CD4-positive, alpha-beta memory T cell (primary cell): ENCODE measurements at places on chromosomes 11 and 22. TPM values are rescaled to one million over a fixed set of nuclear protein-coding genes. Genes with fewer than 3 reads are reported as not detected.

GRCh38 chr11:78420796-78421209 is 3.2 kb upstream of the GAB2 start:
- H3K4me3 ChIP-seq = no peak overlapping the region
- H3K4me1 ChIP-seq = peaks cover 23% of the 10 kb centered on the region
- H3K36me3 ChIP-seq = no peaks in the 10 kb centered on the region
- DNase-seq = no peak
- H3K27ac ChIP-seq = no peak overlapping the region

GRCh38 chr11:99327066-99327465 is 306.3 kb downstream of the CNTN5 start:
- H3K27me3 ChIP-seq = no peaks in the 10 kb centered on the region
- no peak overlapping the region for H3K4me3 ChIP-seq
- no peak for DNase-seq
- H3K4me1 ChIP-seq = no peaks in the 10 kb centered on the region
- H3K36me3 ChIP-seq = no peaks in the 10 kb centered on the region

- H3K27ac ChIP-seq = peak overlapping the region; percentile 67
- H3K27me3 ChIP-seq = no peaks in the 10 kb centered on the region
- no peaks in the 10 kb centered on the region for H3K36me3 ChIP-seq
- DNase-seq = no peak
- H3K4me1 ChIP-seq = peaks cover 67% of the 10 kb centered on the region
These were observed 759 bp downstream of the CPT1A start for GRCh38 chr11:68840661-68841653.

- peaks cover 10% of the 10 kb centered on the region for H3K4me1 ChIP-seq
- H3K36me3 ChIP-seq = no peaks in the 10 kb centered on the region
These were observed 21.0 kb downstream of the PARVB start for GRCh38 chr22:44045145-44045544.

DNA sequence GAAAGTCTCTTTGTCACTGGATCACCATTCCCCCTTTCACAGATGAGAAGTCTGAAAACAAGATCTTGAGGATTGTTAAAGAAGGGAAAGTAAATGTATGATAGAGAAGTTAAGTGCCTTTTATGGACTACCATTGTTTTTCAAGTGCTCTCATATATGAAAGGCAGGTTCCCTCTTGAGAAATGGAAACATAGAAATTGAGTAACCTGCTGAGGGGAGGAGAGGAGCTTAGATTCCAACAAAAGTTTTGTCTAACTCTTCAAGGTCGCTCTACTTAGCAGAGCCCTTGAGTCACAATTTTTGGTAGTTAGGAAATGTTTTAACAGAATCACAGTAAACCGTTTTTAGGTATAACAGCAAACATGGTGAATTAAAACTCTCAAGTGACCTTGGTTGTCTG is 80.1 kb downstream of the SVIP start:
- H3K27me3 ChIP-seq = no peaks in the 10 kb centered on the region
- H3K36me3 ChIP-seq = no peaks in the 10 kb centered on the region
- H3K27ac ChIP-seq = no peak overlapping the region
- no peak overlapping the region for H3K4me3 ChIP-seq
- no peaks in the 10 kb centered on the region for H3K4me1 ChIP-seq
- no peak for DNase-seq

GRCh38 chr22:17213976-17214375 is 5.3 kb downstream of the ADA2 start:
- H3K4me3 ChIP-seq = no peak overlapping the region
- peak; percentile 48 for DNase-seq
- no peak overlapping the region for H3K27ac ChIP-seq
- peaks cover 37% of the 10 kb centered on the region for H3K4me1 ChIP-seq

DNA sequence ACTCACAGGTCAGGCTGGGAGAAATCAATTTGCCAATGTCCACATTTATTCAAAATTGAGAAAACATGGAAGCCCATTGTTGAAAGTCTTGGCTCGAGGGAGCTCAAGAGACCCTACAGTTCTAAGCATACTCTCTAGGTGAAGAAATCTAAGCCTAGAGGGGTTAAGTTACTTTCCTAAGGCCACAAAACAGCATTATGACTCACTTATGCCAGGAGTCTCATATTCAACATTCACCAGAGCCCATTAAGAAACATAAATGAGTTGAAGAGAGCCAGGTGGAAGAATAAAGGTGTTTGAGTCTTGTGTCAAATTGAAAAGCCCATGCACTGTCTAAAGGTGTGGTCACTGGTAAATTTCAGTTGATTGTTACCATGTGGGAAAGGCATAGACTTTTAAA is 108.1 kb downstream of the INSC start:
- no peaks in the 10 kb centered on the region for H3K36me3 ChIP-seq
- no peaks in the 10 kb centered on the region for H3K4me1 ChIP-seq
- no peak overlapping the region for H3K4me3 ChIP-seq
- no peaks in the 10 kb centered on the region for H3K27me3 ChIP-seq
- no peak overlapping the region for H3K27ac ChIP-seq

DNA sequence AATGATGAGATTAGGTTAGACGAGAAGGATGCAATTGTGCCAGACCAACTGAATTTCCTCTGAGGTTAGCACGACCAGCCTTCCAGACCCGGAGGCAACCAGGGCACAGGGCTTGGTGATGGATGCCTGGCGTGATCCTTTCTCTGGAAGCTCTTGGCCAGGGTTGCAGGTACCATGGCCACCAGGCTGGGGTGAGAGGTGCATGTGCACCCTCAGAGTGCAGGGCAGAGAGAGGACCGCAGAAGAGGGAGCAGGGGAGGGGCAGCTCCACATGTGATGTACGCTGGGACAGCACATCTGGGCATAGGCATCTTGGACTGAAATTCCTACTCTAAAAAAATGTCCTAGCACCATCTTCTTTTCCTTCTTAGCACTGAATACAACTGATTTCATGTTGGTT is 10.9 kb downstream of the KCNJ1 start:
- no peak overlapping the region for H3K4me3 ChIP-seq
- H3K27me3 ChIP-seq = no peaks in the 10 kb centered on the region
- H3K4me1 ChIP-seq = no peaks in the 10 kb centered on the region
- H3K36me3 ChIP-seq = no peaks in the 10 kb centered on the region
- no peak overlapping the region for H3K27ac ChIP-seq

- H3K4me1 ChIP-seq = no peaks in the 10 kb centered on the region
- no peaks in the 10 kb centered on the region for H3K36me3 ChIP-seq
- no peak for DNase-seq
- H3K27ac ChIP-seq = no peak overlapping the region
These were observed 2.5 kb downstream of the GLYATL1 start for GRCh38 chr11:58941838-58942237.

GRCh38 chr11:77530879-77531278 is 57.0 kb upstream of the PAK1 start:
- H3K27me3 ChIP-seq = no peaks in the 10 kb centered on the region
- no peaks in the 10 kb centered on the region for H3K4me1 ChIP-seq
- no peaks in the 10 kb centered on the region for H3K36me3 ChIP-seq
- H3K4me3 ChIP-seq = no peak overlapping the region
- no peak overlapping the region for H3K27ac ChIP-seq
- DNase-seq = no peak

DNA sequence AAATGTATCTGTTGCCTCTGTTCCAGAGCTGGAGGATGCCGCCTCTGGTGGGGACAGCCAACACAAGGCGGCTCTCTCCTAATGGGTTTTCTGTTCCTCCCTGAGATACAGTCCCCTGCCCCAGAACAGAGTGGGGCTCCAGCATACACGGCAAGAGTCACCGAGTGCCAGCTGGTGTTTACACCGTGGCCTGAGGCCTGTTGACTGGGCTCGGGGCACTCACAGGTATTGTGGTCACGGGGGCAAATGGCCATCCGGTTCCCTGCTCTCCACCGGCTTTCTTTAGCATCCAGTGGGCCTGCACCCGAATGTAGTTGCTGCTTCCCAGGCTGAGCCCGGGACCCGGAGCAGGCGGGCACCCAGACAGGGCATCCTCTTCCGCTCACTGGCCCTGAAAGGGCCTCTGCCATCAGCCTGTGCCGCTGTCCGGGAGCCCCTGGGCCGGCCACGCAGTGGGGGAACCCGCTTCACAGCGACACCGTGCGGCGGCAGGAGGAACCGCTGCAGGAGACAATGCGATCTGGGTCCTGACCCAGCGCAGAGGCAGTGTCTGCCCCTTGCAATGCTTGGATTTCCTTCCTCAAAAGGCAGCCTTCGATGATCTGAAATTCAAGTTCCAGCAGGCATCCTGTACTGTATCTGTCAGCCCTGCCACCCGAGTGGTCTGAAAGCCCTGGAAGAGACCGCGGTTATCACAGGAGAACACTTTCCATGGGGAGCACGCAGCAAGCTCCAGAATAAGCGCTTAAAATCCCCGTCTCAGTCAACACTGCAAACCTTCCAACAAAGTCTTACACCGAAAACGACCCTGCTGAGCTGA is 859 bp upstream of the KRTAP5-5 start:
- peaks cover 8% of the 10 kb centered on the region for H3K27me3 ChIP-seq
- H3K4me3 ChIP-seq = no peak overlapping the region
- peak; percentile 50 for DNase-seq
- H3K27ac ChIP-seq = no peak overlapping the region
- H3K4me1 ChIP-seq = peaks cover 8% of the 10 kb centered on the region
- H3K36me3 ChIP-seq = no peaks in the 10 kb centered on the region

DNA sequence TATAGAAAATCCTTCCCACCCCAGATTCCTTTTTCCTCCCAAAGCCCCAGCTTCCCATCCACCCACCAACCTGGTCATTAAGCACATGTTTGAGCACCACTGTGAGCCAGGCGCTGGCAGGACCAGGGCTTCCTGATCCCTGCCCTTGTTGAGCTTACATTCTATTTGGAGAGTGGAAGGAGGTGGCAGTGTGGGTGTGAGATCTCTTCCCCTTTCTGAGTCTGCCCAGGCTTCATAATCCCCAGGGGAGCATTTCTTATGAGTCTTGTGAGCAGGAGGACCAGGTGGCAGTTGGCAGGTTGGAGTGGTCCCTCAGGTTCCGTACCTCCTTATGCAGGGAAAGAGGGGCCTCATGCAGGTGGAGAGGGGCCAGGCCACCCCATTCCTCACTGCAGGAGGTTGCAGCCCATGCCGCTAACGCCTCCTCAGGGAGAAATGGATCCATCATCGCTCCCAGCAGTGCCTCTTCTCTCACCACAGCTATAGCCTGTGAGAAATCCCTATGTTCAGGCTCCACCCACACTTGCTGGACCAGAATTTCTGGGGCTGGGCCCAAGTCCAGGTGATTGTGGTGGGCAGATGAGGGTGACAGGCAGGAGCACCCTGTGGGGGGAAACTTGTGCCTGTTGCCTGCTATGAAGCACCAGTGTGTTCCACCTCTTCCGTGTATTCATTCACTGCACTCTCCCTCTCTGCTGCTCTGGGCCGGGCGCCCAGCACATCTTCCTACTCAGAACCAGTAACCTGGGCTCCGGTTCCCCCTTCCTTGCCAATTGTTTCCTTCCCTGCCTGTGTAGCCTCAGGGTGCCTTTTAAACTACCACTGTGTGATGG is 23.5 kb downstream of the UBE2L3 start:
- no peaks in the 10 kb centered on the region for H3K27me3 ChIP-seq
- H3K27ac ChIP-seq = peak overlapping the region; percentile 20
- no peak overlapping the region for H3K4me3 ChIP-seq
- no peak for DNase-seq
- peaks cover 29% of the 10 kb centered on the region for H3K36me3 ChIP-seq

GRCh38 chr11:95599959-95600586 is 189.5 kb downstream of the FAM76B start:
- no peak for DNase-seq
- H3K36me3 ChIP-seq = no peaks in the 10 kb centered on the region
- no peaks in the 10 kb centered on the region for H3K27me3 ChIP-seq
- no peak overlapping the region for H3K4me3 ChIP-seq
- H3K4me1 ChIP-seq = peaks cover 18% of the 10 kb centered on the region
- H3K27ac ChIP-seq = no peak overlapping the region

DNA sequence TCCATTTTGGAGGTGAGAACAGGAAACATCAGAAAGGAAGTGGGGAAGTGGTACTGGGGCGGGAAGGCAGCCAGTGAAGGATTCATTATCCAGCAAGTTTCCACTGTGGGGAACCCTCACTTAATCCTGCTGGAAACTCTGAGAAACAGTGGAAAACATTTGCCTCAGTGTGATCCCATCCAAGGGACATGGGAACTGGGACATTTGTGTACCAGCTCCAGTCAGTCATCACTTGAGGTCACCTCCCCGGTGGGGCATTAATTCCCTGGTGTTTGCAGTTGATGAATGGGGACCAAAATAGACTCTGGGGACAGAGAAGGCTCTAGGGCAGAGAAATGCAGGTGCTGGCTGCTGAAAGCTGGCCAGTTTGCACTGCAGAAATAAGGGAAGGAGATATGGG is 599.9 kb downstream of the BUD13 start:
- no peaks in the 10 kb centered on the region for H3K27me3 ChIP-seq
- H3K27ac ChIP-seq = no peak overlapping the region
- DNase-seq = no peak
- H3K36me3 ChIP-seq = no peaks in the 10 kb centered on the region
- no peaks in the 10 kb centered on the region for H3K4me1 ChIP-seq

DNA sequence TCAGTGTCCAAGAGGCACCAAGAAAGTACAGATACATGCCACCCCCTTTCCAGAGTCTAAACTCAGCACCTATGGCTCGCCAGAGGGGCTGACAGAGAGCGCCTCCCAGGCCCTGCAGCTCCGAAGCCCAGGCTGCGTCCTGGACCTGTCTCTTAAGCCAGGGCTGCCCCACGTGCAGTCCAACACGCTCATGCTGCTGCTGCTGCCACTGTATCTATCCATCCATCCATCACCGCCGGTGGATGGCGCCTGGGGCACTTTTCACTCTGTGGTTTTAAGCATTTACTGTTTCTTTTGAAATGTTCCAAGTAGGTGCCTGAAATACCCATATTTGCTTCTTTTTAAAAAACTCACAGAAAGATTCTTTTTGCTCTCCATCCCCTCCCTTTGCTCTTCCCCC is 41.8 kb downstream of the MACROD1 start:
- H3K36me3 ChIP-seq = no peaks in the 10 kb centered on the region
- DNase-seq = no peak
- no peaks in the 10 kb centered on the region for H3K27me3 ChIP-seq
- no peaks in the 10 kb centered on the region for H3K4me1 ChIP-seq
- H3K4me3 ChIP-seq = no peak overlapping the region
- no peak overlapping the region for H3K27ac ChIP-seq

DNA sequence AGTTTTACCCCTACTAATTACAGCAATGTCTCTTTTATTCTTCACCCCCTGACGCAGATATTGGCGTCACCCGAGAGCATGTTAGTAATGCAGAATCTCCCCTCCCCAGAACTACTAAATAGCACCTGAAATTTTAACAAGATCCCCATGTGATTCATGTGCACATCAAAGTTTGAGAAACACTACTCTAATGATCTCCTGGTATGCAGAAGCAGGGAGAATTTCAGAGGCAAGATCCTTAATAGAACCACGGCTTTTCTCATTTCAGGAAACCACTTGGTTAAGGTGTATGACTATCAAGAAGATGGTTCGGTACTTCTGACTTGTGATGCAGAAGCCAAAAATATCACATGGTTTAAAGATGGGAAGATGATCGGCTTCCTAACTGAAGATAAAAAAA is 5.3 kb downstream of the CD3G start:
- H3K4me1 ChIP-seq = peaks cover 53% of the 10 kb centered on the region
- peaks cover 47% of the 10 kb centered on the region for H3K36me3 ChIP-seq
- H3K27ac ChIP-seq = peak overlapping the region; percentile 32
- H3K4me3 ChIP-seq = no peak overlapping the region
- no peak for DNase-seq

The C22orf15 gene
- 1.9 TPM for total RNA-seq

The IL10RA gene
- total RNA-seq = 398 TPM

The IL18BP gene
- 26.2 TPM for total RNA-seq

The CRYBB3 gene
- not detected for total RNA-seq

The CFAP68 gene
- total RNA-seq = 14.8 TPM

The BIK gene
- 2.5 TPM for total RNA-seq
